M059J (cell line): ENCODE measurements at places on chromosomes 5 and 9.

DNA sequence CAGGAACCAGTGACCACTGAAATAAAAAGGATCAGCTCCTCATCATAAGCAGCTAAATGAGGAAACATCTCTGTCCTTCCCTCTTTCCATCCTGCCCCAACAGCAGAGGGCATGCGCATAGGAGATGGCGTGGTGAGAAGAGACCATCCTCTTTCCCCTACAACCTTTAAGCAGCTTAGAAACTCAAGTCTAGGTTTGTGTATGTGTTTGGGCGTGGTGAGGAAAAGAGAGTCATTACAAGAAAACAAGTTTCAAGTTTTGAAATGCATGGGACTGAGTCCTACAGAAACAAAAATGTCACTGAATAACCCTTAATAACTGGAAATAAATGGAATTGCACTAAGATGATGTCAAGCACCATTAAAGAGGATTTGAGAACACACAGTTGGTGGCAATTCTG lies 96.4 kb upstream of the IL12B start:
- no peak for DNase-seq

DNA sequence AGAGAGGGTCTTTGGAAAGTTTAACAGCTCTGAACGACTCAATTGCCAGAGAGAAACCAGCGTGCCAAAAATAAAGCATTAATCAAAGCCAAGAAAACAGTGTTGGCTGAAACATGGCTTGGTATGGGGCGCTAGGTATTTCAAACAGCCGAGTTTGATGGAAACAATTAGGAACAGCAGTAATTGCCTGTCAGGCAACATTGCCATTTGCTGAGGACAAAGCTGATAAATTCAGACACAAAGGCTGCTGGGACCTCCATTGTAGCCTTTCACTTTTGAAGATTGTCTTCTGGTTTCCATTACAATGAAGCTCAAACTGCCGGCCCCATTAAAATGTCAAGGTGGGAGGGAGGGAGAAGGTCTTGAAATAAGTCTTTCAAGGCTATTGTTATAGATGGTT lies 125.4 kb upstream of the SPDL1 start:
- no peak for DNase-seq

DNA sequence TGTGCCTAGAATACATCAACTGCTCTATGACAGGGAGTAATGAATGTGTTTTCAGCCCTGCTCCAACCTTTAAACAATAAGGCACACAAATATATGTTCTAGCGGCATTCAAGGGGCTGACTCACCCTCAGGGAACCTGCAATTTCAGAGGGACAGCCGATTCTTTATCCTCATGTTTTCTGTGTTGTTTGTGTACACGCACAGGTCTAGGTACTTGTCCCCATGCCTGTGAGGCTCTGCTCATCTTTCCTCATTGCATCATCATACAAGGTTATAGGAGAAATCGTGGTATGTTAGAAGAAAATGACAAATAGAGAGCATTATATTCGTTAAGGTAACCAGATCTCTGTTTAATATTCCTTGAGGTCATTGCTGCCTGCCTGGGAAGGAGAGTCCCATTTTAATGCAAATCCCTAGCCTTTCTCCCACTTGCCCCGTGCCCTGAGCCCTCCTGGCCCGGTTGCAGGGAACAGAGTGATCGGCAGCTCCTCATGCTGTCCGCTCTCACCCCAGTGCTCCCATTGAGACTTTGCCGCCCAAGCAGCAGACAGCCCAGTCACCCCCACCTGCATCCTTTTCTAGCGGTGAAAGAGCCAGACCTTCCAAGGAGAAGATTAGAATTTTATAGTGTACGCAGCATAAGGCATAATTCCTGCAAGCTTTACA lies 14.6 kb downstream of the MAP1B start:
- DNase-seq: no peak

DNA sequence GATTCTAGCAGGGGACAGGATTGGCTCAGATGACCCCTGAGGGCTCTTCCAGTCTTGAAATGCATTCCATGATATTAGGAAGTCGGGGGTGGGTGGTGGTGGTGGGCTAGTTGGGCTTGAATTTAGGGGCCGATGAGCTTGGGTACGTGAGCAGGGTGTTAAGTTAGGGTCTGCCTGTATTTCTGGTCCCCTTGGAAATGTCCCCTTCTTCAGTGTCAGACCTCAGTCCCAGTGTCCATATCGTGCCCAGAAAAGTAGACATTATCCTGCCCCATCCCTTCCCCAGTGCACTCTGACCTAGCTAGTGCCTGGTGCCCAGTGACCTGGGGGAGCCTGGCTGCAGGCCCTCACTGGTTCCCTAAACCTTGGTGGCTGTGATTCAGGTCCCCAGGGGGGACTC lies 2.9 kb upstream of the MYOZ3 start:
- no peak for DNase-seq

DNA sequence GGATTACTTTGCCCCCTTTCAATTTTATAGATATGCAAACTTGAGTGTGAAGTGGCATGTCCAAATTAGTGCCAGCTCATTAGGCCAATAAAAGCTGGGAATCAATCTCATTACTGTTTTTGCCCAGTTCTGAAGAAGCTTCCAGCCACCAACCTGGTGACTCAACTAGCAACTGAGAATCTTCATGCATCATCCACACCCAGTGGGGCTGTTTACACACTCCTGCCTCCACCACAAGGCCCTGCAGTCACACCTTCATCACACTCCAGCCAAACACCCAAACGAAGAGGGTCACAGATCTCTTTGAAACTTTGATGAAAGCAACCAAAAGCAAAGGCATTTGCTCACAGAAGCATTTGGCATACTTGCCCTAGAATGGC lies 41.3 kb upstream of the S1PR3 start:
- DNase-seq: peak; percentile 67

DNA sequence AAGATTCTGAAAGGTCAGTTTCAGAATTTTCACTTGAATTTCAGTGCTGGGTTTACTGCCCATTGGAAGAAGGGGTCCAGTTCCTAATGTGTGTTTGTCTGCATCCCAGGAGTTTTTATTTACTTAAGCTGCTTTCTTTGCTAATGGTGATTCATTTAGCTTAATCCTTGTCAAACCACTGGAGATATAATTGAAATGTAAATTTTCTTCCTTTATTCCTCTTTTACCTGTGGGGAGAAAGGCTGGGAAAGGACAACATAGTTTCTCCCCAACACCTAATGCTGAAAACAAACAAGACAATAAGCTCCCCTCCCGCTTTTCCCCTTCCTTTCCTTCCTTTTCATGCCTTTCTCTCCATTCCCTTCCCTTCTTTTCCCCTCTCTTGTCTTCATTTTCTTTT lies 185.8 kb downstream of the KCTD16 start:
- DNase-seq: no peak

DNA sequence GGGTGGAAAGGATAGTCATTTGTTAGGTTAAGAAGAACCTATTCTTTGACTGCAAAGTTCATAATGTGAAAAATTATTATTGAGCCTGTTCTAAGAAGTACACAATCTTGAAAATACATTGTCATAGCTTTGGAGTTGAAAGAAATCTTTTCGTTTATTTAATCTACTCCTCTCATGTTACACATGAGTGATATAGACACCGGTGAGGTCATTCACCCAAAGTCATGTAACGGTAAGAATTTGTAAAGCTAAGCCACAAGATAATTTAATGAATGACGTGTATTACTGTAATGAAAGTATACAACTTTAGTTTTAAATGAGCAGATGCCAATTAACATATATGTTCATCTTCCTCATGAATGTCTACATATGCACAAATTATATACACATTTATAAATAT lies 284.1 kb upstream of the PDE4D start:
- DNase-seq: peak; percentile 61

DNA sequence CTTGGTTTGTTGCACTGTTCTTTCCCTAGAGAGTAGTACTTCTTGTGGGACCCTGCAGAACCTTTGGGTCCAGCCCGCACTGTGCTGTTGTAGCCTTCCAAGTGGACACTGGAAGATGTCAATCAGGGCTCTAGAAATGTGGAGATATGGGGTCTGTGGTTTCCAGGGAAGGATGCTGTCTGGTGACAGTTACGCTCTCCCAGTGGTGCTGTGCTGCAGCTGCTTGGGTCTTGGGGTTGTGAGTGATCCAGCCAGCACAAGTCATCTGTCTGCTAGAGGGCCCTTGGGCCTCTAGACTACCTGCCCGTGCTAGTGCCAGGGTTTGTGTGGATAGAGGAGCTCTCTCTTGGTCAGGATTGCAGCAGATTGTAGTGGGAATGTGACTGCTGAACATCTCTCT lies 484.5 kb downstream of the DMAC1 start:
- no peak for DNase-seq

- no peak for DNase-seq
Measured at GRCh38 chr5:132096904-132097303, 23.3 kb downstream of the CSF2 start.

- DNase-seq: no peak
Measured at GRCh38 chr5:119346394-119346793, 9.4 kb upstream of the TNFAIP8 start.

GRCh38 chr9:20205821-20206220 lies 416.5 kb downstream of the MLLT3 start:
- DNase-seq: no peak

- DNase-seq: no peak
Measured at GRCh38 chr5:178186427-178186826, 744 bp downstream of the GMCL2 start.

DNA sequence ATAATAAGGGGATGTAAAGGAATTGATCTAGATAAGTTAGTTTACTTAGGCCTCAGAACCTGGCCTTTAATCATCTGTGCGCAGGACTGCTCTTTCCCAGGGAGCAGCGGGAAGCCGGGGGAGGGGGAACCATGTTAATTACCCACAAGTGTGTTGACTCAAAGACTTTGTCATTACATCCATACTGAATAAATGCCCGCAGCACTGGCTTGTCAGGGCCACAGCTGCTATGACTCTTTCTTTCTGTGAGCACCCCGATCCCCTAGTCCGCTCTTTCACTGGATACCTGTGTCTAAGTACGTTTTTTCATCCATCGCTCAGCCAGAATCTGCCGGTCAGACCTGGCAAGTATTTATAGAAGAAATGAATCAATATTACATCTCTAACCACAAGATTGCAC lies 249.3 kb upstream of the DMRT1 start:
- no peak for DNase-seq

DNA sequence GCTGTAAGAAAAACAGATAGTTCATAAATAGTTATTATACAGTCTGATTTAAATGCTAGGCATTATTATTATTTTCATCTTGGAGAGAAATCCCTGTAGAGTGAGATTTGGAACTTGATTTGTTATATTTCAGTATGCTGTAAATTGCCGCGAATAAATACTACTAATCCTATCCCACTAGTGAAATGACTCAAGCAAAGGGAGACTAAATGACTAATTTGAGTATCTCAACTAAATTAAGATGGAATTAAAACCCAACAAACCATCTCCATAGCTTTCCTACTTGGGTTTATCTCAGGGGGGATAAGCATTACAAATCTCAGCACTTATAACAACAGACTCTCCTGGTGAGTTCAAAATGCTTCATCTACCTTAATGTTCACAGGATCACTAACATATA lies 206.0 kb downstream of the MCTP1 start:
- DNase-seq: no peak

GRCh38 chr9:116697362-116697761 lies 10.3 kb downstream of the TRIM32 start:
- DNase-seq: peak; percentile 88

DNA sequence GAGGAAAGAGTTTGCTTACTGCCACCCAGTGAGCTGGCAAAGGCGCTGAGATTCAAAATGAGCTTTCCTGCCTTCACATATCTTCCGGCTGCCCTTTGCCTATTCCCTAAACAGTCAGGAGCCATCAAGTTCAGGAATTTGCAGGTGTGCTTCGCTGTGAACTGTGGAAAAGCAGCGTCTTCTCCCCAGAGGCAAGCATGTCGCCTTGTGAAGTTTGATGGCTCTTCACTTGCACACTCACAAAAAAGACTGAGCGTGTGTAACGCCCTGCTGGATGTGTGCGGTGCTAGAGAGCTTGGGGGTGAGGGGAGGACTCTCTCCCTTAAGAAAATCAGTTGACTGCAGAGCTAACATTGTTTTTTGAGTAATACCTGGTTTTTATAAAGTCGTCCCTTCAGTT lies 288.7 kb downstream of the DOCK8 start:
- no peak for DNase-seq

GRCh38 chr9:131627326-131627647 lies 82.0 kb downstream of the PRRT1B start:
- DNase-seq: no peak
